Activated naive CD4-positive, alpha-beta T cell treated with Interleukin-2 at 50 U/mL for 16 hours (primary cell): ENCODE measurements at places on chromosomes 5 and 9.

DNA sequence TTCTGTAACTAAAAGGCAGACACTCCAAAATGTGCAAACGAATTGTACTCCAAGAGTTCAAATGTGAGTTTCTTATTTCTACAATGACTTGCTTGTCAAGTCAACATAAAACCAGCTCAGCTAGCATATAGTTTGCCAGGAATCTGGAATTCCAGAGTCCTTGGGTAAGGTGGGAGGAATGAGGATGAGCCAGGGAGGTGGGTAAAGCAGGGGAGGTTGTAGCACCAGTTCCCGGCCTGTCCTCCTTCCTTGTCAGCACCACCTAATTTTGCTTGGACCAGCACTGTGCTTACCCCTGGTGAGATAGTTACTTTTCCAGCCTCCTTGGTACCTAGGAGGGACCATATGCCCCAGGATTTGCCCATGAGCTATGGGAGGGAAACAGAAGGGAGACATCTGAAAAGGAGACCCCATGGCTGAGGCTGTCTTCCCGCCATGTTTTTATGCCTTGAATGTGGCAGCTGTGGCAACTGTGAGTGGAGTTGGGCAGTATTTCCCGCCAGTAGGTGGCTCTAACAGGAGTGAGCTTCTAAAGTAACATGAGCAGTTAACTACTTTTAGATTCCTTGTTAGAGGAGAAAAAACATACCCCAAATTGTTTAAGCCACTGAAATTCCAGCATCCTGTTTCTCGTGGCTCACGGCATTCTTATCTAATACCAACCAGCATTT, 302.5 kb downstream of the TENT4A start:
- no peak for DNase-seq

- DNase-seq, result no peak
Observed at GRCh38 chr9:108108280-108108851, 618.8 kb upstream of the KLF4 start.

GRCh38 chr5:137024044-137024443, 475.1 kb downstream of the SPOCK1 start:
- DNase-seq, result no peak

GRCh38 chr5:85441156-85441555, 1056.5 kb upstream of the EDIL3 start:
- no peak for DNase-seq

DNA sequence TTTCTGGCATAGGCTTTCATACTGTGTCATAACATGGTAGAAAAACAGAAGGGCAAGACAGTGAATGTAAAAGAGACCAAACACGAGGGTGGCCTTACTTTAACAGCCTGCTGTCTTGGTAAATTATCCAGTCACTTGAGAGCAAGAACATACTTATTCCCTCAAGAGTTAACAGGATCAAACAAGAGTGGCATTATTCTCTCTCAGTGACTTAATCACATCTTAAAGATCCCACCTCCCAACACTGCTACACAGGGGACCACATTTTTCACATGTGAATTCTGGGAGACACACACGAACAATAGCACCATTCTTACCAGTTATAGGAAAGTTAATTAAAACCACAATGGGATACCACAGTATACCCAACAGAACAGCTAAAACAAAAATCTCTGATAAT, 898.0 kb upstream of the C9orf72 start:
- DNase-seq, result no peak

GRCh38 chr9:122718038-122718437, 5.8 kb upstream of the OR1L4 start:
- no peak for DNase-seq

- no peak for DNase-seq
Observed at GRCh38 chr9:34459941-34460340, 1.3 kb downstream of the DNAI1 start.

- no peak for DNase-seq
Observed at GRCh38 chr9:82299870-82300269, 311.3 kb downstream of the SPATA31D1 start.

DNA sequence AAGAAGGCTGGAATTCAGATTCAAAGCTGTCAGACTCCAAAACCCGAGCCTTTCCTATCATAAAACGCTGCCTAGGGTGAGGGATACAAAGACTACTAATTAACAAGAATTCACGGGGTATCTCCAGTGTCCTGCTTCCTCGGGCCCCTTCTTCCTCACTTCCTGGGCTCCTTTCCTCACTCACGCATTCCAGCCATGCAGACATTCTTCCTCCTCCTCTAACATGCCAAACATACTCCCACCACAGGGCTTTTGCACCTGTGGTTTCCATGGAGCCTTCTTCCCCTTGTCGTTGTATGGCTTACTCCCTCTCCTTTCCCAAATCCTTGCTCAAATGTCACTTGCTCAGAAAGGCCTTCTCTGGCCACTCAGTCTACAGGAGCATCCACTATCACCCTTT, 191.4 kb upstream of the TRIM32 start:
- DNase-seq, result no peak

GRCh38 chr5:102850503-102850902, 95.4 kb downstream of the PAM start:
- DNase-seq, result no peak

DNA sequence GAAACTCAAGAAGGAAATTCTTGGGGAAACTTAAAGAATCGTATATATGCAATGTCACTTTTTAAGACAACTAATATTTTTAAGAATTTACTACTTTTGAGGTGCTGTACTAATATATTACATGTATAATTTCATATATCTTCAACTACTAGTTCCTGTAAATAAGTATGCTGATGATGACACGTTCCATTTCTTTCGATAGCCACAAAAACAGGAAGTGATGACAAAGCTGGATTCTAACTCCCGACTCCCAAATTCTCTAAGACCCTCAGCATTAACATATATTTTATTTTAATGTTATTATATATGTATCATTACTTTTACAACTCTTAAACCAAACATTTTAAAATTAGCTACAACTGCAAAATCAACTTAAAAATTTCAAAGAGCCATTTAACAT, 74.8 kb downstream of the STK32A start:
- no peak for DNase-seq

GRCh38 chr9:132135456-132135855, 26.4 kb upstream of the NTNG2 start:
- no peak for DNase-seq
